ENCODE measurements at places on chromosomes 13 and 19. TPM values are rescaled to one million over a fixed set of nuclear protein-coding genes. Genes with fewer than 3 reads are reported as not detected.

Gene SCEL
- not detected for total RNA-seq

Gene OR7D2
- not detected for total RNA-seq

Gene NOSIP
- total RNA-seq: 60.2 TPM

Gene TMTC4
- 16.8 TPM for total RNA-seq

Gene GTF2F1
- 66.6 TPM for total RNA-seq

Gene POSTN
- total RNA-seq: not detected

Gene PCDH20
- total RNA-seq: not detected

Gene TMEM150B
- total RNA-seq: 0.31 TPM

Gene PTH2
- not detected for total RNA-seq

Gene SLC1A6
- total RNA-seq: not detected

Gene TEX101
- not detected for total RNA-seq

Gene KLK6
- total RNA-seq: not detected

Gene ODAD3
- total RNA-seq: 0.19 TPM

Gene RDH8
- total RNA-seq: not detected

Gene CAMSAP3
- total RNA-seq: 0.34 TPM

Gene BCAM
- total RNA-seq: not detected

Gene KRTDAP
- total RNA-seq: not detected

Gene ZGLP1
- total RNA-seq: 3.7 TPM

Gene TMPRSS9
- not detected for total RNA-seq

Gene CCDC106
- 4.3 TPM for total RNA-seq

Gene MAST1
- total RNA-seq: 0.59 TPM

Gene SPC24
- 37.9 TPM for total RNA-seq

Gene PBX4
- 14.9 TPM for total RNA-seq

Gene SIAH3
- total RNA-seq: 0.10 TPM

Gene PRR20A
- not detected for total RNA-seq

Gene MEIOSIN
- total RNA-seq: 0.11 TPM

Gene GZMM
- total RNA-seq: 46.8 TPM

Gene HRC
- not detected for total RNA-seq

Gene CTU1
- 11.5 TPM for total RNA-seq

Gene CEBPA
- total RNA-seq: 0.61 TPM

Gene CALR3
- total RNA-seq: 0.21 TPM

Gene IGSF23
- total RNA-seq: not detected

All from activated CD8-positive, alpha-beta memory T cell treated with anti-CD3 and anti-CD28 coated beads for 36 hours (primary cell).